ENCODE measurements at places on chromosomes 5 and 9.

- DNase-seq: no peak
These were observed 594.7 kb upstream of the CCNG1 start for GRCh38 chr5:162842727-162843126.

GRCh38 chr5:3878267-3878666 lies 282.6 kb downstream of the IRX1 start:
- DNase-seq: no peak

- DNase-seq: no peak
These were observed 71.5 kb downstream of the TRIM36 start for GRCh38 chr5:115098041-115098702.

GRCh38 chr5:31688515-31689092 lies 49.7 kb downstream of the PDZD2 start:
- no peak for DNase-seq

- no peak for DNase-seq
These were observed 9.4 kb downstream of the G3BP1 start for GRCh38 chr5:151781201-151781600.

- DNase-seq: no peak
These were observed 96.3 kb downstream of the CACNA1B start for GRCh38 chr9:137973829-137974416.

DNA sequence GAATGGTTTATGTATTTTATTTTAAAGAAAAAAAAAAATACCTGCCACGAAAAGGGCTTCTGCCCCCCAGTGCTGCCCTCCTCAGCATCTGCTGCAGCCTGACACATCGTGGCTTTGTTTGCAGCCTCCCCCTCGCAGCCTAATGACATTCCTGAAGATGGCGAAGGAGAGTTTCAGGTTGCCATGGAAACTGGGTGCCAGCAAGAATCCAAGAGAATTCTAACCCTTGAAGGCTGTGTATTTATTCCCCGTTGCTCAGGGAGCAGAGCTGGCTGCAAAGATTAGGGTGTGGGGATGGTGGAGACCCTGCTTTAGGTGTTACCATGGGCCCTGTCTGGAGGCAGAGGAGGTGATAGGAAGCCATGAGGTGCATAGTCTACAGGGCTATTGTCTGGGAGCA lies 126.6 kb downstream of the NSG2 start:
- DNase-seq: no peak

DNA sequence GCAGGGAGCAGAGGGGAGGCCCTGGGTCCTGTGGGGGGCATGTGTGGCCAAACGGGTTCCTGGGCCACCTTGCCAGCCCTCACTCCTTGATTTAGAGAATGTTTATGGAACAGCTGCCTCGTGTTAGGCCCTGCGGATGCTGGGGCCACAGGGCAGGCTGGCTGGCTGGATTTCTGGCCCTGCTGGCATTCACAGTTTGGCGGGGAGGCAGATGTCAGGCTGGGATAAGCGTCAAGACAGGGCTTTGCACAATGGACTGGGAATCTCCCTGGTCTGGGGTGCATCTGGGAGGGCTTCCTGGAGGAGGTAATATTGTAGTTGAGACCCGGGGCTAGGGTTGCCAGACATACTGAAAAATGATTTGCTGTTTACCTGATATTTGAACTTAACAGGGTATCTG lies 13.8 kb downstream of the NCS1 start:
- no peak for DNase-seq

- DNase-seq: no peak
These were observed 93.4 kb downstream of the UNC13B start for GRCh38 chr9:35254984-35255857.

DNA sequence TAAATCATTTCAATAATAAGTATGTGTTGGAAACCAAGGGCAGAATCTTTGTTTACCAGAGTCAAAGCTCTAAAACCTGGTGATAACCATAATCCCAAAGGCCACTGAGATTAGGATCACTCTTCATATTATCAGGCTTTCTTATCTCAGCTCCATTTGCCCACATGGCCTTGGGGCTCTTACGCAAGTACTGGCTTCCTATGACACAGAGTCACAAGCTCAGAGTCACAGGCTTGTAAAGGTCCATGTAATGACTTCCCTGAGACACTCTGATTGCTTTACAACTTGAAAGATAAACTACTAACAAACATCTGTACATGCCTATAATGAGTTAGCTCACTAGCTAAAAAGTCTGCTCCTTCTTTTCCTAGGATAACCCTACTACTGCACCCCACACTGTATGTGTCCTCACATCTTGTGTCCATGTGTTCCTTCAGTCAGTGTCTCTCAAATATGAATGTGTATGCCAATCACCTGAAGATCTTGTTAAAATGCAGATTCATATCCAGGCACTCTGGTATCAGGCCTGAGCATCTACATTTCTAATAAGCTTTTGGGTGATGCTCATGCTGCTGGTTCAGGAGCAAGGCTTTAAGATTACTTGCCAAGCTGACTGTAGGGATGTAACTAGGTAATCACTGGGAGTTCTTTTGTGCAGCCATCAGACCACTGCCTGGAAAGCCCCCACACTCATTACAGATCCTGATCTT lies 28.4 kb downstream of the SEMA6A start:
- no peak for DNase-seq

- DNase-seq: no peak
These were observed 100.4 kb downstream of the OSTF1 start for GRCh38 chr9:75188756-75189155.

GRCh38 chr9:18451406-18451805 lies 22.5 kb upstream of the ADAMTSL1 start:
- DNase-seq: no peak

DNA sequence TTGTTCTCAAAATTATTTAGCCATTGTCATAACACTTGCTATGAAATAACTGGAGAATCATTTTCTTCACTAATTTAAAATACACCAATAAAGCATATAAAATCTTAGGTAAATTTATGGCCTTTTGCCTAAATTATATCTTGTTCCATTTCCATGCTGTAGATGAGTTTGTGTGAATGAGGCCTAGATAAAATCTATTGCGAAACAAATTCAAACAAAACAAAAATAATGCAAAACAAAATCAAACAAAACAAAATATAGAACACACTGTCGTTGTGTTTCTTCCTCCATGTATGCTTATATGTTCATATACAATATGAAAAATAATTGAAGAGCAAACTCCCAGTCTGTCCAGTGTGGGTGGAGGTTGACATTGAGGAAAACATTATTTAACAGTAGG lies 1020.7 kb downstream of the PTPRD start:
- no peak for DNase-seq

GRCh38 chr9:77927265-77927664 lies 104.3 kb downstream of the GNAQ start:
- no peak for DNase-seq

GRCh38 chr5:168318240-168318639 lies 26.8 kb downstream of the WWC1 start:
- no peak for DNase-seq

DNA sequence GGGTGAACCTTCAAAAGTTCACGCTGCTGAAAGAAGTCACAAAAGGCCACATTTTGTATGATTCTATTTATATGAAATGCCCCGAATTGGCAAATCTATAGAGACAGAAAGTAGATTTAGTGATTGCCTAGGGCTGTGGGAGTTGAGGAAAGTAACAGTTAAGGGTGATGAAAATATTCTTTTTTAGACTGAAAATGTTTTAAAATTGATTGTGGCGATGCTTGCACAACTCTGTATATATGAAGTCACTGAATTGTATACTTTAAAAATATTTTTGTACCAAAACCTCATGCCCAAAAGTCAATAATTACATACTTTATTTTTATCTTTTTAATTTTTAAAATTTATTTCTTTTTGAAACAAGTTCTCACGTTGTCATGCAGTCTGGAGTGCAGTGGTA lies 30.3 kb downstream of the HSPA4 start:
- DNase-seq: no peak

GRCh38 chr9:18362901-18363685 lies 110.9 kb upstream of the ADAMTSL1 start:
- DNase-seq: no peak

DNA sequence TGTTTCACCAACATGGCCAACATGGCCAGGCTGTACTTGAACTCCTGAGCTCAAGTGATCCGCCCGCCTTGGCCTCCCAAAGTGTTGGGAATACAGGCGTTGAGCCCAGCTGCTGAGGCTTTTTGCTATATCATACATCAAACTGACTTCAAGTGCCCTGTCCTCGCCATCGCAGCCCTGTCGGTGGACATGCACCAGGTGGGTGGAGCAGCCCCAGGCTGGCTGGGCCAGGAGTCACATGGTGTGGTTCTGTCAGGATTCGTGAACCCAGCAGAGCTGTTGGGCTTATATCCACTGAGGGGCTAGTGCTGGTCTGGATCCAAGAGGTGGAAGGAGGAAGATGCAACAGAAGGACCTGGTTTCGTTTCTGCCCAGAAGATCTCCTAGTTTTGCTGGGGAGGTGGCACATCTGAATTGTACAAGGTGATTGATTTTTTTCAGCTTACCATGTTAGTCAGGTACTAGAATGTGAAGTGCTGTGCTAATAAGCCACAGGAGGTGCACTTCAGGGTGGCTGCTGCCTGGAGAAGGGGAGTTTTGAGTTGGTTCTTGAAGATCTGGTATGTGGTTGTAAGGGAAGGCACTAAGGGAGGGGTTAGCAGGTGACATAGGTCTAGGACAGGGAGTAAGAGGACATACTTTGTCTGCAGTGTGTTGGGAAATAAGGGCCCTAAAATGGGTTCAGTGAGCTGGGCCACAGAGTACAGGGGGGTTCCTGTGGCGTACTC lies 16.1 kb downstream of the PCBD2 start:
- DNase-seq: no peak

GRCh38 chr9:136273244-136273865 lies 27.7 kb upstream of the QSOX2 start:
- no peak for DNase-seq

DNA sequence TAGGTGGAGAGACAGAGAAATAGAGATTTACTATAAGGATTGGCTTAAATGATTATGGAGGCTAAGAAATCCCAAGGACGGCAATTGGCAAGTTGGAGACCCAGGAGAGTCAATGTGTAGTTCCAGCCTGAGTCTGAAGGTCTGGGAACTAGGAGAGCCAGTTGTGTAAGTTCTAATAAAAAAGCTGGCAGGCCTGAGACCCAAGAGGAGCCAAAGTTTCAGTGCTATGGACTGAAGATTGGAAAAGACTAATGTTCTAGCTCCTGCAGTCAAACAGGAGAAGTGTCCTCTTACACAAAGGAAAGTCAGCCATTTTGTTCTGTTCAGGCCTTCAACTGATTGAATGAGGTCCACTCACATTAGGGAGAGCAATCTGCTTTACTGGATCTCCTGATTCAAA lies 50.0 kb downstream of the NMUR2 start:
- DNase-seq: no peak

DNA sequence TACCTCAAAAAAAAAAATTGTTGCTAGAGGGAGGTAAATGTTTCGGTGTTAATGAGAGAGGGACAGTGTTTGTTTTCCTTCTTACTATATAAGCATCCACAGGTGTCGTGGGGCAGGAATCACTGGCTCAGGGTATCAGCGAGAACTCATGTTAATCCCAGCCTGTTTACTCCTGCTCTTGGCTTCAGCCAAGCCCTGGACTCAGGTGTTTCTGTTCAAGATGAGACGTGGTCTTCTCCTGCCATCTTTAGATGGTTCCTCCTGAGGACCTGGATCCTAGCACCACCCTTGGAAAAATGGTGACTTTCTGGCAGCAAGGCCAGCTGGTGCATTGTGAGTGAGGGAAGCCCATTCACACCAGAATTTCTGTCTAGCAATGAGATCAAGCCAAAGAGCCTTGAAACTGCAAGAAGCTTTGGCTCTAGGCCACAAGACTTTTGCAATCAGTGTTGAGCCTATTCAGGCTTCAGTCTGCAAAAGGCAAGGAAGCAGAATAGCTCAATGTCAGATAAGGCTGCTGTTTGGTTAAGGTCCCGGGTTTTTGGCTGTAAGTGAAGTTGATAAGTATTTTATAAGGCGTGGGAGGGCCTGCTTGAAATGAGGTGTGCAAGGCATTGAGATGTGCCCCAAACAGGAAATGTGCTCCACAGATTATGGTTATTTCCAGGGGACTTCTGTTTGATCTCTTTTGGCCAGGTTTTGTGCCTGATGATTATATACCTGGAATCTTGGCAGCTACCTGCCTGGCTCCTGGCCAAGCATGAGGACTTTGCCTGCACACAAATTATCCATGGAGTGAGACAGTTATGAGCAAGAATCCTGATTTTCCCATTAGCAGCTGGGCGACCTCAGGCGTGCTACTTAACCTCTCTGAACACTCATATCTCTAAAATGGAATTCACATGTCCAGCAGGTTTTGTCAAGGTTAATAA lies 99.8 kb downstream of the TENT4A start:
- DNase-seq: no peak

GRCh38 chr5:111251921-111252320 lies 27.7 kb downstream of the CAMK4 start:
- DNase-seq: no peak

DNA sequence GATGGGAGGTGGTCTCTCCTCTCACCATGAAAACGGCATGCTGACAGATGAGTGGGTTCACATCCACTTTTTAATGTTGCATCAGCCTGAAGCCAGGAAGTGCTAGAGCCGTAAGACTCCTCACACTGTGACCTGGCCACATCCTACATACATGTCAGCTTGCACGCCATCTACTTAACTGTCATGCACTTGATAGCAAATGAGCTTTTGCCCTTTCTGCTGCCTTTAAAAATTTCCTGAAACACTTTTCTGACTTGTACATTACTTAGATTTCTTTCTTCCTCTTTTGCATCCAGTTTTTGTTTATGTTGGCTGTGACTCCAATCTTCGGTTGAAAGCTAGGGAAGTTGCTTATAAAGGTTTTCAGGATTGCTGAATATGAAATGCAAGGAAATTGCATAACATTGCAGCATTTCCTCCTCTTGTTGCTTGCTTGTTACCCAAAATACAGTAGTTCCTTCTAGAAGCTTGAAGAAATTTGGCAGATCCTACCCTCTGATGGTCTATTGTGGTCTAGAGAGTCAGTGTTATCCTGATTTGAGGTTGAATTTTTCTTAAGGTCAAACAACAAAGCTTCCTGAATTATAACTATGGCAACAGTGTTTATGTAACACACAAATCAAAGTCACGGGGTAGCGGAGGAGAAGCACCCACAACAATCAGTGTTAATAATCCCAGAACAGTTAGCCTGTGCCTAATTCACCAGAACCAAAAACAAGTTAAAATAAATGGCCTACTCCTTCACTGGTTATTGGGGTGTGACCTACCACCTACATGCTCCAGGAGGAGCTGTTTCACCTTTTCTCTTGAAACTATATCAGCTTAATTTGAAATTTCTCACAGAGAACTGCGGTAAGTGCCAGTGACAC lies 232.5 kb downstream of the ARHGAP26 start:
- no peak for DNase-seq

GRCh38 chr5:10635257-10635866 lies 71.5 kb downstream of the ANKRD33B start:
- DNase-seq: peak; percentile 64

DNA sequence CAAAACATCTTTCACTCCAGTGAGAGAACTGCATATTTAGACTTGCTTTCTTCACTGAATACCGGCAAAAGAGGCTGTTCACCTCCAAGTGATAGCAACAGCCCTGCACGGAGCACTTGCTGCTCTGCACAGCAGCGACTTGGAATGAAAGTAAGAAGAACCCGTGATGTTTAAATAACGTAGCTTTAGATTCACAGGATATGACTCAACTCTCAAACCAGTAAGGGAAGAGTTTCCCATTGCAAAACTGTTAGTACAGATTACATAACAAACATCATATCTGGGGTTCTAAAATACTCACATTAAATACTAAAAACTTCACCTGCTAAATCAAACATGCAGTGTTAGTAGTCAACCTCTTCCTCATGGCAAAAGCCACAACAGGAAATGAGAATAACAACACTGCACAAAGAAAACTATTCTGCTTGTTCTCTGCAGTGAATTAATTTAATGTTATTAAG lies 203.4 kb downstream of the MCTP1 start:
- DNase-seq: no peak

- DNase-seq: no peak
These were observed 45.3 kb downstream of the PLPP7 start for GRCh38 chr9:131334629-131335367.

- no peak for DNase-seq
These were observed 929 bp upstream of the PLPP6 start for GRCh38 chr9:4661165-4661564.

Data from stimulated activated CD4-positive, alpha-beta T cell treated with anti-CD3 and anti-CD28 coated beads, Interleukin-12 subunit alpha, Interleukin-12 subunit beta, amount 100 ng/mL, for 4 hours (primary cell).